ENCODE measurements at places on chromosomes 6 and 20.

GRCh38 chr6:1387876-1388629 lies 1.3 kb upstream of the FOXF2 start:
- DNase-seq, result no peak

DNA sequence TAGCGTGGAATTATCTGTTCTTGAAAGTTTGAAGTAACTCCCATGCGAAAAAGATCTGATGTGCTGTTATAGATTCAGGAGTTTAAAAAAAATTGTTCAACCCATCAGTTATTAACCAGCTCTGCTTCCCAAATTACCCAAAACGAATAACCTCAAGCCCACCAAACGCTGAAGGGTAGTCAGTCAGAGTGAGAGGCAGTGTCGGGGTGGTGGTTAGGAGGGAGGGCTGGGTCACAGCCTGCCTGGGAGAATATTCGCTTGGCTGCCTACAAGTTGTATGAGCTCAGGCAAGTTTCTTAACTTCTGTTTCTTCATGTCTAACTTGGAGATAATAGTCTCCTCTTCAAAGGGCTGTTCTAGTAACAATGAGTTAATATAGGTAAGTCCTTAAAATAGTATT lies 114.6 kb downstream of the JPH2 start:
- no peak for DNase-seq

DNA sequence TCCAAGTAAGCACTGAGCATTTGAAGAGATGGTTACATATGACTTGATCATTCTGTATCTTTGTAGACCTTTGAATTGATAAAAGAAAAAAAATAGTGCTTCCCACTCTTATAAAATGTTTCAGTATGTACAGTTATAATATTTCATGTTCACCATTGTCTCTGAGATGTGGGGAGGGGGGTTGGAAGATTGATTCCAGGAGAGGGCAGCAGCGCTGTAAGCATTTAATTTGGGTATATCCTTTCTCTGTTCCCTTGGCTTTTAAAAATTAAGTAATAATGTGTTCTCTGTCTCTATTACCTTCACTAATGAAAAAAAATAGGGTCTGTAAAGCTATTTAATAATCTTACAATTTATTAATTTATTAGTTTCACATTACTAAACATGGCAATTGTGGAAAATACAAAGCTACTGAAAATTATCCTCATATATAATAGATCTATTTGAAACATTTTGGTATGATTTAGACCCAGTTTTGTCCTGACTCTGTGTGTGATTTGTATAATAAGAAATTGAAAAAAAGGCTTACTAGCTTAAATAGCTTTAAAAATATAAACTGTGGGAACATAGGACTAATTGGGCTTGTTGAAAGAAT lies 341.2 kb downstream of the CDKAL1 start:
- no peak for DNase-seq

DNA sequence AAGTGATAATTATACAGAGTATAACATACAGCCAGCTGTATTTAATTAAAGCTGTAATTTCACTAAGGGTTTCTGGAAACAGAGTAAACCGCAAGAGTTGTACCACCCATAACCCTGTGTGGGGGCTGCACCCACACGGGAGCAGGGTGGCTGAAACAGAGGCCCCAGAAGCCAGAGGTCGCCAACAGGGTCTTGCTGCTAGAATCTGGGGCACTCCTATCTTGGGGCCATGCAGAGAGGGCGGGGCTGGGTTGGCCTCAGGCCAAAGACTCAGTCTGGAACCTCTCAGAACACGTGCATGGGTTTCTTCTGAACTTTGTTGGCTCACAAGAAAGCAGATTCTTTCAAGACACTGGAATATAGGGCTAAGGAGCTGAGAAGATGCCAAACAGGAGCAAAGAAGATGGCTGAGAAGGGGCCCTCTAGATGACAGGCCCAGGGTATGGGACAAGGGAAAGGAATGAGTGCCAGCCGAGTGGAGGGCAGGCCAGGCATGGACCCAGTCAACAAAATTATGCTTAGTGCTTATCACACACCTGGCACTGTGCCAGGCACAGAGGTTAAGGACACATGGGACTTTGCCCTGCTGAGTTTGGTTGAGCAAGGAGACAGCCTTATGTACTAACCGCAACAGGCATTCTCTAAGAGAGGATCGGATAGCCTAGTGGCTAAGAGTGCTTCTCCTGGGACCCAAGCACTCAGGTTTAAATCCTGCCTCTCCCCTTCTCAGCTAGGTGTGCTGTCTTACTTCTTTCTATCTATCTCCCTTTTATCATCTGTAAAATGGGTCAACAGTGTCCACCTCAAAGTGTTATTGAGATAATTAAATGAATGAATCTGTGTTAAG lies 96.6 kb upstream of the FOXP4 start:
- DNase-seq, result no peak

- no peak for DNase-seq
Observed at GRCh38 chr6:111367393-111368088, 115.5 kb downstream of the REV3L start.

- DNase-seq, result no peak
Observed at GRCh38 chr6:141464490-141464889, 668.2 kb upstream of the GJE1 start.

DNA sequence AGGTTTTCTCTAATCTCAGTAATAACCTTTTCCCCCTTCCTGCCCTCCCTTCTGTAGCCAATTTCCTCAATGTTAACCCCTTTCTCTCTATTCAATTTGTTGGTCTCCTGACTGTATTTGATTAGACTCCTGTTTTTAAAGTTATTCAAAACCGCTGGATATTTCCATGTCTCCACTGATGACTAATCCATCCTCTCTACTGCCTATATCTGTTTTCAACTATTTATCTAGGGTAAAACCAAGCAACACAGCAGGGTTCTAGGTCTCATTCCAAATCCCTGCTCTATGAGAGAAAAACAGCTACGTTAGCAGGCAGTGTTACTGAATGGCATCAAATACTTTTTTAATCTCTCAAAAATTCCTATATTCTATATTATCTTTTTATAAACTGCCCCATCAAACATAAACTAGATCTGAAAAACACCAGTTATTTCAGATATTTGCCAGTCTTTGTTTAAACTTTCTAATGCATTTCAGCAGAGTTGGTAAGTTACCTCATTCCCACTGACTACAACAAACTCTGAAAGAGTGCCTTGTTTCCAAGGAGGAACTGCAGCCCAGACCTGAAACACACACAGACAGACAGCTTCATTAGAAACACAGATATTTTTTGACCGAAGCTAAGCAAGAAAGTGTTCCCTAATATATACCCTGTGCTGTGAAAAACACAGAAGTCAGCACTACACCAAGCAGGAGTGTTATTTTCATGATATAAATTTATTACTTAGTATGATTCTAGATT lies 8.2 kb downstream of the RTN4IP1 start:
- DNase-seq, result no peak

DNA sequence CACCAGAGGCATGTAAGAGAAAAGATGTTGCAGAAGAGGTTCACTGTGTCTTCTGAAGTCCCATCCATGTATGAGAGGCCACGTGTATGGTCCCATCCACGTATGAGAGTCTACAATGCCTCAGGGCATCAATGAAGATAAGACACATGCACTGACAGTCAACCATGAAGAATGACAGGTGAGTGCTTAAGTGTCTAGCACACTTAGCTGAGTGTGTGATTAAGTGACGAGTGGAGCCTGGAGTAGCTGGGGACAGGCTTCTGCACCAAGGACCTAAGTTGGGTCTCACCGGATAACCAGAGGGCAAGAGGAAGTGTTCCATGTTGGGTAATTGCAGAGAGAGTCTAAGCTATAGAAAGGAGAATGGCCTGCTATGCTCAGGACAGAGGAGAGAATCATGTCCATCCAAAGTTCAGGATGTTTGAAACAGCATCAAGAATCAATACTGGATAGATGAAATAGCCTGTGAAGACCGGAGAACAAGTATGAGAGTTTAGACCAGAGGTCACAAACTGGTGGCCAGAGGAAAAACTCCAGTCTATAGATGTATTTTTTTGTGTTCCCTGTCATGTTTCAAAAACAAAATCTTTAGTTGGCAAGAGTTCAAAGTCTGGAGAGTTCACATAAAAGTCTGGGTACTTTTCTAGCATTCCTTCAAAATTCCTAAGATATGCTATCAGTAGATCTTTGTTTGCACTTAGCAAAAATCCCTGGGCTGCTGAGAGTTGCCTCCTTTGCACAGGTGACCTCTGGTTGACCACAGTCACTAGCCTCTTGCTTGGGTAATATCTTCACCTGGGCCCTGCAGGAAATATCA lies 165.8 kb downstream of the KIF16B start:
- DNase-seq, result no peak

- no peak for DNase-seq
Observed at GRCh38 chr20:4102381-4102780, 87.0 kb upstream of the RNF24 start.

GRCh38 chr6:110875548-110876169 lies 1.1 kb downstream of the AMD1 start:
- peak; percentile 45 for DNase-seq

- DNase-seq, result no peak
Observed at GRCh38 chr6:128432394-128432793, 88.0 kb downstream of the PTPRK start.

DNA sequence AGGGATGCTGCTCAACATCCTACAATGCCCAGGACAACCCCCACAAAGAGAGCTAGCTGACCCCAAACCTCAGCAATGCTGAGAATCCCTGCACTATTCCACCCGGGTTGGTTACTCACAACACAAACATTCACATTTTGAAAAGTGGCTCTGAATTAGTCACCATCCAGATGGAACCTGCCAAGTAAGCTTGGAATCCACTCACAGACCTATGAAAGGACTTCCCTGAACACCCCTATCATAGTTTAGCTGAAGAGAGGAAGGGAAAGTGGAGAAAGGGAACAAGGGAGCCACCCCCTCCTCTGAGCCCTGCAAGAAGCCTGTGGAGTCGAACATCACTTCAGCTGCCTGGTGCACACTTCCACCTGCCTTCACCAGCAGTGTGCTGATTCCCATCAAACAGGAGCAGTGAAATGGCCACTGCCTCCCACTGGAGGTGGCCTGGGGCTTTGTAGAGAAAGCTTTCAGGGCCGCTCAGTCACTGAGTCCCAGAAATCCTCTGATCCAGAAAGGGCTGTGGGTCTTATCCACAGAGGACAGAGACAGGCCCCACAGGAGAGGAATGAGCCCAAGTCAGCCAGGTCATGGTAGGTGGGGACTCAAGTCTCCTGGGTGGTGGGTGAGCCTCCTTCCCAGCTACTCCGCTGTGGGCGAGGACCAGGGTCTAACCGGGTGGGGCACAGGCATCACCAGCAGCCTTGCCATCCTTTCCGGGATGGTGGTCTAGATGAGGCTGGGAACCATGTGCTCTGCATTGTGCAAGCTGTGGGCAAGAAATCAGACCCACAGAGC lies 203.7 kb downstream of the SYNDIG1 start:
- no peak for DNase-seq

DNA sequence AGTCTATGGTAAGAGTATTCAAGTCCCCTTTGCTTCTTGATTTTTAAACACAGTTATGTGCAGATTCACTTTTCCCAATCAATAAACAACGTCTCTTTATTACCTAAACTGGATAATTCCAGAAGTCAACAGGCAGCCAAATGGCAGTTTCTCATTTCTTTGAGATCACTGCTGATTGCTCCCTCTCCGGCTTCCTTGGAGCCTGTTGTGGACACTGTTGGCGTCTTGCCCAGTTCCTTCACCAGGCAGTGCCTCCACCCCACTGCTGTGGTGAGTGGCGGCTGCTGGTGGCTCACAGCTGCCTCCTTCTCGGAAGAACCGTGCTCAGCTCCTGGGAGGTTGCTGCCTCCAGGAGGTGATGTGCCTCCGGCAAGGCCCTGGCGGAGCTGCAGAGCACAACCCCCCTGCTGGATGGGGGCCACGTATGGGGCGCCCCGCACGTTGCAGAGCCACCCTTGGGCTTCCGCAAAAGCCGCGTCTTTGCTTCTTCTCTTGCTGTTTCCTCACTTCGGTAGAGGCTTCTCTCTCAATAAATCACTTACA lies 105.1 kb upstream of the CNKSR3 start:
- DNase-seq, result no peak

DNA sequence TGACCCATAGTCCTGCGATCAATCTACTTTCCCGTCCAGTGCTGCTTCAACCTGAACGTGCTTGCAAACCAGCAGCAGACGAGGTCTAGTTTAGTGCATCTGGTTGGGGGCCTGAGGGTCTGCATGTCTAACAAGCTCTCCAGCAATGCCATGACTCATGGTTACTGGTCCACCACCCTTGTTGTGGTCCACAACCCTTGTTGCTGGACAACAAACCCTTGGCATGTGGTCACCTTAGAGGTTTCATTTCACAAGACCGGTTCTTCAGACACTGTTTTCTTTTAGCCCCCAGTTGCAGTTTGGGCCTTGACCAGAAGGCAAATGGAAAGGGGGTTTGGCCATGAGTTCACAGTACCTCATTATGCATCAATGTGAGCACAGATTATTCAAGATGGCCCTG lies 424.8 kb downstream of the QKI start:
- no peak for DNase-seq

DNA sequence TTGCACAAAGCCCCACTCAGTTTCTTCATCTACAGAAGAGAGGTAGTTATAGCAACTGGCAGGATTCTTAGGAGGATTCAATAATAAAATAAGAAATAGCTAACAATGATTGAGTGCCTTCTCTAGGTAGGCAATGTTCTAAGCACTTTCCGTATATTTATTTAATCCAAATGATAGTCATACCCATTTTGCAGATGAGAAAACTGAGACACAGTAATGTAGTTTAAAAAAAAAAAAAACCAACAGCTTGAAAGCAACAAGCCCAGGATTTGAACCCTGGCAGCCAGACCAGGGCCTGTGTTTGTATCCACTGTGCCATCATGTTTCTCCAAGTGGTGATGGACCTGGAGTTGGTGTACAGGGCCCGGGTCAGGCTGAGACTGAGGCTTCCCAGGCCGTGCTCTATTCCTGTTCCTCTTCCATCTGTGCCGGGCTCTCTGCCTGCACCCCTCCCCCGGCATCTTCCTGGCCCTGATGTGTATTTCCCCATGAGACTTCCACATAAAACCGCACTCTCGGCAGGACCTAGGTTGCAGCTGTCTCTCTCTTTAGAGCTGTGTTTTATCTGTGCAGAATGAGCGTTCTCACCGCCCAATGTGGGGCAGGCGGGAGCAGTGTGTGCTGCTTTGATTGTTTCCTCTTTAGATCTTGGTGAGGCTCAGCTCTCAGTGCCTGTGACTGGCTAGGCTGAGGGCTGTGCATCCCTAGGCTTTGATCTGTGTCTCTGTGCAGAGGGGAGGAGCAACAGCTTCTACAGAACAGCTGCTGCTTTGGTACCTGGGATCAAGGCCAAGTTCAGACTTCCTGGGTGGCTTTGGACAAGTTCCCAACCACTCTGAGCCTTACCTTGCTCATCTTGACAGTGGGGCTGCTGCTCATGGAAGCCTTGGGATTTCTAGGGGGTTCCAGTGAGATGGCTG lies 49.5 kb downstream of the TOX2 start:
- DNase-seq, result no peak
